ENCODE measurements at places on chromosomes 3 and 15. TPM values are rescaled to one million over a fixed set of nuclear protein-coding genes. Genes with fewer than 3 reads are reported as not detected.

GRCh38 chr15:78064544-78064943, 13.0 kb downstream of the TBC1D2B start:
- no peak for DNase-seq

DNA sequence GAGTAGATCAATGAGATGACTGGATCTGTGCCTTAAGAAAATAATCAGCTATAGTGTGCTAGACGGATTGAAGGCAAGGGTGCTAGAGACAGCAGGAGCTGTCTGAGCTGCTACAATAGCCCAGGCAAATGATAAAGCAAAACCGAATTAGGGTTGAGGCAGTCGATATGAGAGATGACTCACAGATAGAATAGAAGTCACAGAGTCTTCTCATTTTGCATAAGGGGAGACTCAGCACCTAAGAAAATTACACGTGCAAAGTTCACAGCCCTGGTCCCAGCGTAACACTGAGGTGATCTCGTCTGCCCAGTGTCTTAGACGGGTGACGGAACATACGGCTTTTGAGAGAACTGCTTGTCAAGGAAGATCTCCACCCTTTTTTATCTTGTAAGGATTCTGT, 11.6 kb downstream of the LPP start:
- DNase-seq: no peak

DNA sequence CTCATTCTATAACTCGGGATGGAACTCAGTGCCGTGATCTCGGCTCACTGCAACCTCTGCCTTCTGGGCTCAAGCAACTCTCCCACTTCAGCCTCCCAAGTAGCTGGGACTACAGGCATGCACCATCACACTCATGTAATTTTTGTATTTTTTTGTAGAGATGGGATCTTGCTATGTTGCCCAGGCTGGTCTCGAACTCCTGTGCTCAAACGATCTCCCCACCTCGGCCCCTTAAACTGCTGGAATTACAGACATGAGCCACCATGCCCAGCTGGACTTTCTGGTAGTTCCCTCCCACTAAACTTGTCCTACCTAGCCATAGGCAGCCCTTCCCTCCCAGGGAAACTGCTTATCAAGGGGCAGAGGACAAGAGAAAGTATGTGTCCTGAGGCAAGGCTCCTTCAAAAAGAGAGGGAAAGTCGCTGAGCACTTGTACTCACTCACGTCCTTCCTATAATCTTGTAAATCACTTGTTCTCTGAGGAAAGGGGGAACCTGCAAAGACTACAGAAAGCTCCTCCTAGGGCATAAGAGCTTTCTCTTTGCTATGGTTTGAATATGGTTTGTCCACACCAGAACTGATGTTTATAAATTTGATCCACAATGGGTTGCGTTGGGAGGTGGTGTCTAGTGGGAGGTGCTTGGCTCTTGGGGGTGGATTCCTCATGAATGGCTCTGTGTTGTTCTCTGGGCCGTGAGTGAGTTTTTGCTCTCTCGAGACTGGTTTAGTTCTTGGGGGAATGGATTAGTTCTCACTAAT, 13.6 kb upstream of the TBL1XR1 start:
- DNase-seq: no peak

DNA sequence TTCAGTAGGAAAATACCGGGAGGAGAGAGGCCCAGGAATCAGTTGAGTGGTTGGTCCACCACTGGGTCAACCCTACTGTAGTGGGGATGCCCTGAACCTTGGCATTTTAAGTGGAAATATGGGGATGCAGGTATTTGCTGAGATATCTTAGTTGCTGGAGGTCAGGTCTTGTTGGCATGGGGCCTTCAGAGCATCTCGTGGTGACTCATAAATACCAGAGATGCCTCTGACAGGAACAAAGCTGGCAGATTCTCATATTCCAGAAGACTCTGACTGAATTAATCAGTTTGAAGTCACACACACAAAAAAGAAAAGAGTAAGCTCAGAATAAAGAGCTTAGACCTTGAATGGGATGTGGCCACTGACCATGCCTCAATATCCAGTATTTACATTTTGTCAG, 91.6 kb downstream of the CACNA2D3 start:
- DNase-seq: no peak

DNA sequence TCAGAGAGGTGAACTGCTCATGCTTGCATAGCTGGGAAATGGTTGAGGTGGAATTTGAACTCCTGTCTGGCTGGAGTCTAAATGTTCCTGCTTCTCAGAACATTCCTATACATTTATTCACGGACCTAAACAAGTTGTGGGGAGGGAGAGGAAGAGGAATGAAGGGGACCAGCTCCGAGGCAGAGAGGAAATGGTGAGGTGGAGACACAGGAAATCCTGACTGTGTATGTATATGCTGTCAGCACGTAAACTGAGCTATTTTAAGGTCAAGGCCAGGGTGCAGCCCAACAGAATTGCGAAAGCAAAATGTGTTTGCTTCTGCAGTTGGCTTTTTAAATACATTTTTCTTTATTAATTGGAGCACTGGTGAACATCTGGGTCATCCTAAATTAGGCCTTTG, 74.1 kb upstream of the POMGNT2 start:
- DNase-seq: no peak

DNA sequence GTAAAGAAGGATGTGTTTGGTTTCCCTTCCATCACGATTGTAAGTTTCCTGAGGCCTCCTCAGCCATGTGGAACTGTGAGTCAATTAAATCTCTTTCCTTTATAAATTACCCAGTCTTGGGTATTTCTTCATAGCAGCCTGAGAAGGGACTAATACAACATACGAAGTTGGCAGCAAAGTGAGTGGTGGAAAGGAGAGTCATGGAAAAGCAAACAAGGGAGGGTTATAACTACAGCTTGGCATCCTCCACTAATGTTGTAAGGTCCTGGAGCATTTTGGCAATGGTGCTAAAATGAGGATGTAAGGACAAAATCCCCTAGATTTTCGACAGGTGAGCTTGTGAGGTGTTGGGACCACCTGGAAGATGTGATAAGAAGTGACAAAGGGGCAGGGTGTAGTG, 5.8 kb upstream of the TMEM41A start:
- no peak for DNase-seq

- no peak for DNase-seq
Observed at GRCh38 chr15:52523647-52524046, 5.0 kb downstream of the MYO5A start.

GRCh38 chr15:92797168-92798052, 102.7 kb upstream of the CHD2 start:
- DNase-seq: no peak

DNA sequence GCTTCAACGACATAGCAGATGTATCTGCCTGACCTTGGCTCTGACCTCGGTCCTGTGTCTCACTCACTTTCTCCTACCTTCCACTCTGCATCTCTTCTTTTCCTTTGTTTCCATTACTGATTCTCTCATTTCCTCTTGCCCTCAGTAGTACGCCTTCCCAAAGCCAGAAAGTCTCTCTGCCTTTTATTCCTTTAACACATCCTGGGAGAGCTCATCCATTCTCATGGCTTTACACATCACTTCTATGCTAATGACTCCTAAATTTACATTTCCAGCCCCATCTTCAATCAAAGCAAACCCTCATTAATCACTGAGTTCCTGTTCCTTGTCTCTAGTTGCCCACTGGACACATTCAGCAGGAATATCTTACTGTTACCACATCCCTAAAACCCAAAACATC, 938.6 kb downstream of the NTRK3 start:
- DNase-seq: no peak

GRCh38 chr15:77076323-77076915, 5.5 kb upstream of the TSPAN3 start:
- DNase-seq: no peak

GRCh38 chr15:92289733-92290132, 103.9 kb upstream of the ST8SIA2 start:
- DNase-seq: no peak

- no peak for DNase-seq
Observed at GRCh38 chr3:154275965-154276364, 48.3 kb downstream of the DHX36 start.

ITIH4 gene
- total RNA-seq: 18.8 TPM
